ENCODE measurements at places on chromosomes 4 and X.

DNA sequence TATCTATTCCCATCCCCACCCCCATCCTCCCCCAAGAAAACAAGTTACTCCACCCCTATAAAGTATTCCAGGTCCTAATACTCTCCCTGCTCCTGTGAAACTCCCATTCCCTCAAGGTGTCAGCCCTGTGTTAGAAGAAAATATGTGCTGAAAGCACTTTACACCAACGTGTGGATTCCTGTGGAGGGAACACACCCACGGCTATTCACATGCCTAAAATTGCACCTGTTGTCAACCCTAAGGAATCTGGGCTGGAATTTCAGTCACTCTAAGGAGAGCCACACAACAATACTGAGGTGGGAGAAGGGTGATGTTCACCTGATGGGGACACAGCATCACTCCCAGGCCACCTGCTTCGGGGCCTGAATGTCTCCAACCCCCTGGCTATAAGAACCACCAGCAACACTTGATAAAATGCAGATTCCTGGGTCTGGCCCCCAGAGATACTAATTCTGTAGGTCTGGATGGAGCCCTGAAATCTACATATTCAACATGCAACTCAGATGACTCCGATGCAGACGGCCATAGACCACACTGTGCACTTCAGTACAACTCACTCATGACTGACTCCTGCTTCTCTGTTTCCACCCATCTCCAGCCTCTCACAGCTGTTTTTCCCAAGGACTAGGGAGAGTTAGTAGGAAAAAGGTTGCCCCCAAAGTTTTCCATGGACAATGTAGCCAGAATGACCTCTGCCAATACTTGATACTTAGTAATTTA is 15.8 kb downstream of the SCD5 start:
- no peak for DNase-seq

DNA sequence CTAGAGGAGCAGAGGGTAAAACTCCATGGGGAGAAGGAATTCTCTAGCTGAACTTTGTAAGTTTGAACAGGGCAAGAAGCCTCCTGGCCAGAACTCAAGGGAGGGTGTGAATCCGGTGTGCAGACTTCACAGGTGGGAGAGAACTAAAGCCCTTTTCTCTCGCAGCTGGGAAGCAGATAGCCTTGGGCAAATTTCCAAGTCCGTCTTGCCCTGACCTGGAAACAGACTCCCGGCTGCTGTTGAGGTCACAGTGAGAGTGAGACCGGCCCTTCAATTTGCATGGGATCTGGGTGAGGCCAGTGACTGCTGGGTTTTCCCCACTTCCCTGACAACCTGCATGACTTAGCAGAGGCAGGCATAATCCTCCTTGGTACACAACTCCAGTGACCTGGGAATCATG is 94.5 kb upstream of the ZNF827 start:
- DNase-seq = no peak

GRCh38 chr4:150784939-150785338 is 203.0 kb downstream of the MAB21L2 start:
- DNase-seq = no peak

DNA sequence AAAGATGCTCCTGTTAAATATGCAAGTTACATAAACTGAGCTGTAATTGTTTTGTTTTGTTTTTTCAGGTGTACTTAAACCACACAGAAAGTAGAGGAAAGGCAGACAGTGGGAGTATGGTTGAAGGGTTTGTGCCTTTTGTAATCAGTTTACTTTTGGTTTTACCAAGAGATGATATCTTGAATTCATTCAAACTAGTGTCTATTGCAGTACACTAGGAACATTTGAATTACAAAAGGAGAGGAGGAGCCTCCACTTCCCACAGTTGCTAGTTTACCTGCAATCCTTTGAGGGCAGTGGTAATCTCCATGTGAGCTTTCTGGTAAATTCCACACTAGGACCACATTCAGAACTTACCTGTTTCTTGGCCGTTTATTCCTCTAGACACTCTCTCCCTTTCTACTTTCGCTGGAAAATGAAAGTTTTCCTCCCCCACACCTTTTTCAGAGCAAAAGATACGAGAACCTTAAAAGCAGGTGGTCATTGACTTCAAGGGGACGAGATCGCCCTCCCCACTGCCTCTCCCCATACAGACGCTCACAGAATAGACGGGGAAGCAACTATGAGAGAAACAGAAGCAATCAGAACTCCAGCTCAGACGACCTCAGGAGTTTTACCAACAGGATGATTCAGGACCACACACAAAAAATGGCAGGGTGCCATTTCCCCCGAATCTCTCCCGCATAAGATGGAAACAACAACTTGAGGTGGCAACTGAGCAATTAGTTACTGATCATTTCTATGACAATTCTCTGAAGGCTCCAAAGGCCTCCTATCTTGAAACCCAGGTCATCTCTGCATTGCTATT is 3.3 kb downstream of the RBM47 start:
- no peak for DNase-seq

DNA sequence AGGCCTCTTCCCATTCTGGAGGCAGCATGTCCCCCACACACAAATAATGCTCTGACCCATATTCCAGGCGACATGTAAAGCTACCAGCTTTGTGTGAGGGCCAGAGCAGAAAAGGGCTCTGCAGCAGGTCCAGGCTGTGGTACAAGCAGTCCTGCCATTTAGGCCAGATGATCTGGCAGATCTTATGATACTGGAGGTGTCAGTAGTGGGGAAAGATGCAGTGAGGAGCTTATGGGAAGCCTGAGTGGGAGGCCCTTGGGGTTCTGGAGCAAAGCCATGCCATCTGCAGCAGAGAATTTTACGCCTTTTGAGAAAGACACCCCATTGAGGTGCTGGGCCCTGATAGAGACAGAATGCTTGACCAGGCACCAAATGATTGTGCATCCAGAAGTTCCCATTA is 7.7 kb downstream of the SYN1 start:
- no peak for DNase-seq

DNA sequence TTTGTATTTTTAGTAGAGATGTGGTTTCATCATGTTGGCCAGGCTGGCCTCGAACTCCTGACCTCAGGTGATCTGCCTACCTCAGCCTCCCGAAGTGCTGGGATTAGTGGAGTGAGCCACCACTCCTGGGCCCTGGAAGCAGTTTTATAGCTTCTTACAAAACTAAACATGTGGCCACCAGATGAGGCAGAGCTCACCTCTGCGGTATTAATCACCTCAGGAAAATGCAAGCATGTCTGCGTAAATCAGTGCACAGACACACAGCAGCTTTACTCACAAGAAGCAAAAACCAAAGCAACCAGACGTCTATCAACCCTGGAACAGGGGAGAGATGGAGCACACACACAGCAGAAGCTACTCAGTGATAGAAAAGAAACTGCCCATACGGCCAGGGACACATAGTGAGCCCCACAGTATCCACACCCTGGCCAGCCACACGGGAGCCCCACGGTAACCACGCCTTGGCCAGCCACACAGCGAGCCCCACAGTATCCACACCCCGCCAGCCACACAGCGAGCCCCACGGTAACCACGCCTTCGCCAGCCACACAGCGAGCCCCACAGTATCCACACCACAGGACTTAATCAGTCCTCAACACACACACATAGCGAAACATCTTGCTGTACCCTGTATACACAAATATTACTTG is 30.2 kb downstream of the PPP2R3B start:
- DNase-seq = no peak

DNA sequence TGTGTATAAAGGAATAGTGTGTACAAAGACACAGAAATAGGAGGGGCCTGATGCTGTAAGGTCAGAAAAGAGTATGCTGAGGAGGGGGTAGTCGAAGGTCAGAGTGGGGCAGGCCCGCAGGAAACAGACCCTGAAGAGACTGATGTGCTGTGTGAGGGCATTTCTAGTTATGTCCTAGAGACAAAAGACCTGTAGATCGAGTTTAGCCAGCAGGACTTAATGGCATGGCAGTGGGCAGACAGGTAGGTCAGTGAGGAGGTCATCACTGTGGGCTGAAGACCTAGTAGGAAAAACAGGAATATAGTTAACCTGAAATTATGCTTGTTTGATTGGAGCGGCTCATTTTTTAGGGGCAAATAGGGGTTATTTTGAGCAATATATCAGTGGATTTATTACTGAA is 57.1 kb downstream of the KIAA0232 start:
- no peak for DNase-seq

- DNase-seq = no peak
These were observed 82.7 kb downstream of the CCSER1 start for GRCh38 chr4:90209922-90210321.

DNA sequence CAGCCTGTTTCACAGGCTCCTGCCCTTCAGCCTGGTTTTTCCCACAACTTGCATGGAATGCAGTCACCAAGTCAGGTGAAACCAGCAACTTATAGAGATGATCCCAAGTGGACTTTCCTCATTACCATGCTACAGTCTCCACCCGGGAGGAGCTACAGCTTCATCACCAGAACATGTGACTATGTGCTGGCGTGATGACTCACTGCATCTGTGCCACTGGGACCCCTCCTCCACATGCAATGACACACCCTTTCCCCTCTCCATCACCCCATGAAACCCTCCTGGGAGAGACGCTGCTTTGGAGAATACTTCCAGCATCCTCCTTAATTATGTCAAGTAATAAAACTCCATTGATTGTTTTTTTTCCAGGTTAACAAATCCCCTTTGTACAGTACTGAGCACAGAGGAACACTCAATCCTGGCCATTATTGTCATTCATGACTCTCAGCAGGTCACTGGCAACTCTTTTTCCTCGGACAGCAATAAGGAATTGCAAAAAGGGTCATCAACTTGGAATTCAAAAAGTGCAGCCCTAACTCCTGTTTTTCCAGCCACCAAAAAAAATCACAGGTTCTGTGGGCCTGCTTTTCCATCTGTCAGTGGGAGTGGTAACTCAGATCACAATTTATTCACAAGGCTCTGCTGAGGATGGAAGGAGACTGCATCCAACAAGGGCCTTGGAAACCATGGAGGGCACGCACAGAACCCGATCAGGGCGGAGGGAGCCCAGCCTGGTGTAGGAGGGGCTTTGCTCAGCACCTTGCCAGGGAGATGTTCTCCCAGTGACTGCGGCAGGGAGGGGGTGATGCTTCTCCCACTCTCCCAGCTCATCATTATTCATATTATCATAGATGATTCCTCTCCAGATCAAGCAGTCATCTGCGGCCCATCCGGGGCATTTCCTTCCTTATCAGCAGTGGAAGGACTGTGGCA is 17.4 kb downstream of the QDPR start:
- DNase-seq = no peak

GRCh38 chr4:153939570-153939969 is 150.7 kb upstream of the SFRP2 start:
- no peak for DNase-seq

DNA sequence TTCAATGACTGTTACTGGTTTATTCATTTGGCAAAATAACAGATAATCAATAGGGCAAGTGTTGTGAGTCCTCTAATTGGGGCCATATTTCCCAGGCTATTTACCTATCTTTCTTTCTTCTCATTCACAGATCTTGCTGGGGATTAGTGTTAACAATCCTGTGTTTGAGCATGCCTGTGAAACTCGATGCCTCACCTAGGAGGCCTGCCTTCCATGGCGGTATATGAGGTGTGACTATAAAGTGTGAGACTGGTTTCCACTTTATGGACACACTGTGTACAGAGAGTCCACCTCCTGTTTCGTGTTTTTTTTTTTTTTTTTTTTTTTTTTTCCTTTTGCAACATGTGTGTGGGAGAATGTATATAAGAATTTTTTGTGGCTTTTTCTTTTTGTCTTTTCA is 199.3 kb downstream of the BMPR1B start:
- DNase-seq = no peak

DNA sequence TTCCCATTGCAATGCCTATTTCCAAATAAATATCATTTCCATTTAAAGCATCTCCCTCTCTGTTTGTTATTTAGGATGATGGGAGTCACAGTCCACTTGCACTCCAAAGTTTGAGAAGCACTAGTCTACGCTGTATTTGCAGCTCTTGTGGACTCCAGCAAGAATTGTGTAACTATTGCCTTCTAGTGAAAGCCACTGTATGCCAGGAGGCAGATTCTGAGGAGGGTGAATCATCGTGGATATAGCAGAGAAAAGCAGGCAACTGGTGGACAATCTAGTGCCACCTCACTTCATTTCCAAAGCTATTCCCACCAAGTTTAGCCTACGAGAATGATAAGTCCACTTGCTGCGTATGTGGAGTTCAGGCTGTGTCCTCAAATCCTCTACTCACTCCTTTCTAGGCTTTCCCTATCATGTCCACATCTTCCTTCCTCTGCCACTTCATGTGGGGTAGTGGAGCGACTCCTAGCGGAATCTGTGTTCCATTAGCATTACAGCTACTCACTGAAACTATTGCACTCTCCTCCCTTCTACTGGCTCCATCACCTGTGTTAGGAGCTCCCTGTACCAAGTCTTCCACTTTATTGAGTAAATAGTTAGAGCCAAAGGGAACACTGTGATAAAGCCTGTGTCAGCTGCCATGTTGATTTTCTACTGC is 501.8 kb upstream of the GALNT7 start:
- DNase-seq = no peak

GRCh38 chrX:132622130-132622529 is 133.3 kb upstream of the MBNL3 start:
- no peak for DNase-seq

DNA sequence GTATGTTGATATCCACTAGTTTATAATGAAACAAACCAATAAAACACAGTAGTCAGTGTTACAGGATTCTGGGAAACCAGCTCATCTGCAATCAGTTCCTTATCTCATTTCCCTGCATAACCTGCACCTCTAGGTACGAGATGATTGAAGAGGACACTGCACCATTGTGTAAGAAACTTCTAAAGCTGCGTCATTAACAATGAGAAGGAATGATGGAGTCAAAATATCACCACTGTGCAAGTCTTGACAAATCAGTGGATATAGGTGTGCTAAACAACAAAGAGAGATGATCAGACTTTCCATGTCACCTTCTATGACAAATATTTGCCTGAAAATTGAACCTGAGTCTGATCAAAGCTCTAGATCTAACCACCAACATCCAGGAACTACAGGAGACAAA is 40.7 kb upstream of the DHX15 start:
- DNase-seq = no peak

- no peak for DNase-seq
These were observed 153.2 kb upstream of the RPL34 start for GRCh38 chr4:108466936-108467902.

DNA sequence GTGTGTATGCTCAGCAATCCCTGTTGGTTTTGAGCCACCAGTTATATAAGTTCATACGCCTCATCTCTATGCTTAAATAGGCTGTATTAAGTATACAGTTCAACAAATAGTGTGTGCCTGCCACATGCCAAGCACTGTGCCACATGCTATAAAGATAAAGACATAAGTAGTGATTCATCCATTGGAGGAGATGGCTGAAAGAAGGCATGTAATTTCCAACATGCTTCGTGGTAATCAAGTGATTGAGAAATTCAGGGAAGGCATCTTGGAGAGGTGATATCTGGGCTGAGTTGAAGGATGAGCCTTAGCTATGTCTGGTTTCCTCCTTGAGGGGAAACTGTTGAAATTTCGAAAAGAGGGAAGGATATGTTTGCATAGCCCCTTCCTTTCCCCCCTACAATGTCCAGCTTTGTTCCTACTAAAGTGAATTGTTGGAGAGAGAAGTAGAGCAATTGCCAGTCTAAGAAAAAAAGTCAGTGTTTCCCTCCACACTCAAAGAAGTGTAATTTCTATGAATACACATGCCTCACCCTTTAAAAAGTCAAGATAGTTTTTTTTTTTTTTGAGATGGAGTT is 96.5 kb downstream of the ARHGAP10 start:
- no peak for DNase-seq

Data from CD4-positive, CD25-positive, alpha-beta regulatory T cell (primary cell).